ENCODE measurements at places on chromosomes 5 and 9.

GRCh38 chr5:80037366-80037765 lies 2.2 kb downstream of the THBS4 start:
- no peak for DNase-seq

DNA sequence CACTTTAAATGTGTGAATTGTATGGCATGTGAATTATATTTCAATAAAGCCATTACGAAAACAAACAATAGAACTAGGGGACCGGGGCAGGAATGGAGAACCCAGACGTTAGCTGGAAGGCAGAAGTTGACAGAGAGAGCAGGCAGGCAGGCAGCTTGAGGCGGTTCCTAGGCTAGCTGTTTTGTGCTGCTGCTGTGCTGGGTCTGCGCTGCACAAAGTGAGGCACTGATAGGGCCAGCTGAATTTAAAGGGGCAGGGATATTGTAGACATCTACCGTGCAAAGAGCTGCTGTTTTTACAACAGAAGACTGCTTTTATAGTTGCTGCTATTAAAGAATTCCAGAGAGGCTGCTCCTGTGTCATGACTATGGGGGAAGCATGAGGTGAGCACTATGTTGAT lies 21.6 kb upstream of the MIER3 start:
- DNase-seq, result no peak

GRCh38 chr9:85483208-85483607 lies 258.5 kb downstream of the AGTPBP1 start:
- DNase-seq, result no peak

GRCh38 chr9:136045595-136046553 lies 49.2 kb downstream of the NACC2 start:
- DNase-seq, result no peak

DNA sequence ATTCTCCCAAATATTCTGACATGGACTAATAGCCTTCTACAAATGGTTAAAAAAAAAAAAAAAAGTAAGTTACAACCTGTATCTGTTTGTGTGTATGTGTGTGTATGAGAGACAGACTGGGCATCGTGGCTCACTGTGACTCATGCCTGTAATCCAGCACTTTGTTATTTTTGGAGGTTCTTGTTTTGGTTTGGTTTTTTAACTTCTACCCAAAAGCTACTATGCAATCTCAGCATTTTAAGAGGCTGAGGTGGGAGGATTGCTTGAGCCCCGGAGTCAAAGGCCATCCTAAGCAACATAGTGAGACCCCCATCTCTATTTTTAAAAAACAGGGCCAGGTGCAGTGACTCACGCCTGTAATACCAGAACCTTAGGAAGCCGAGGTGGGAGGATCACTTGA lies 17.6 kb upstream of the HAVCR1 start:
- no peak for DNase-seq

DNA sequence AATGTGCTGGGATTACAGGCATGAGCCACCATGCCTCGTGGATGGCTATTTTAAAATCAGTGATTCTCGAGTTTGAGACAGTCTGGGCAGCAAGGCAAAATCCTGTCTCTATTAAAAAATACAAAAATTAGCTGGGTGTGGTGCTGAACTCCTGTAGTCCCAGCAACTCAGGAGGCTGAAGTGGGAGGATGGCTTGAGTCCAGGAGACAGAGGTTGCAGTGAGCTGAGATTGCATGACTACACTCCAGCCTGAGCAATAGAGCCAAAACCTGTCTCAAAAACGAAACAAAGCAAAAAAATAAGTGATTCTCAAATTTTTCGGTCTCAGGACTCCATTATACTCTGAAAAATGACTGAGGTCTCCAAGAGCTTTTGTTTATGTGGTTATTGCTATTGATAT lies 47.9 kb upstream of the HSPA9 start:
- DNase-seq, result no peak

DNA sequence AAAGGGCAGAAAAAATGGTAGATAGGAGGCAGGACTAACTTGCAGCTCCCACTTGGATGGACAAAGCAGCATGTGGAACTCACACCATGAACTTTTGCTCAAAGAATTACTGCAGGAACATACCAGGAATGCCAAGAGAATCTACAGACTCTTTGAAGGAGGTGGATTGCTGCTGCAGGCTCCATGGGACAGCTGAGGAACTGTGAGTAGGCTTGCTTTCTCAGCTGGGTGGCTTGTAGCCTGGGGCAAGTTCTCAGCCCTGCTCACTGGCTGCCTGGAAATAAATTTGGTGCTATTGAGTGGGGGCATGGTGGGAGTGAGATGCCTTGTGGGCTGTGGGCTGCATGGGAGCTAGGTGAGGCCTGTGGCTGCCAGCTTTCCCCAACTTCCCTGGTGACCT lies 574.5 kb downstream of the PRELID2 start:
- no peak for DNase-seq

DNA sequence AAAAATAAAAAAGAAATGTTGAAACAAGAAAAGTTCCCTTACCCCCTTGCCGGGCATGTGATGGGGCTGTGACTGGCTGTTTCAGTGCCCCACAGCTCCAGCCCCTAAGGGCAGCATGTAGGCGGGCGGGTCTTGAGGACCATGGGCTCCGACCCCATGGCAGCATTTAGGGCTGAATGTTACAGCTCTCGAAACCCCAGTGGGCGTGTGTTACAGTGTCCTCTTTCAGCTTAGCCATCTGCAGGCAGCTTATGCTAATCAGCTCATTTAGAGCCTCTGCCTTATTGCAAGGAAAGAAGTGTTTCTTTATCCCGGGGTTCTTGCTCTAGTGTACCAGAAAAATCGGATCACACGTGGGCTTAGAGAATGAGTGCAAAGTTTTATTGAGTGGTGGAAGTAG lies 497.4 kb upstream of the CYLC2 start:
- no peak for DNase-seq

- no peak for DNase-seq
Observed at GRCh38 chr5:73392775-73393174, 55.8 kb downstream of the FOXD1 start.

DNA sequence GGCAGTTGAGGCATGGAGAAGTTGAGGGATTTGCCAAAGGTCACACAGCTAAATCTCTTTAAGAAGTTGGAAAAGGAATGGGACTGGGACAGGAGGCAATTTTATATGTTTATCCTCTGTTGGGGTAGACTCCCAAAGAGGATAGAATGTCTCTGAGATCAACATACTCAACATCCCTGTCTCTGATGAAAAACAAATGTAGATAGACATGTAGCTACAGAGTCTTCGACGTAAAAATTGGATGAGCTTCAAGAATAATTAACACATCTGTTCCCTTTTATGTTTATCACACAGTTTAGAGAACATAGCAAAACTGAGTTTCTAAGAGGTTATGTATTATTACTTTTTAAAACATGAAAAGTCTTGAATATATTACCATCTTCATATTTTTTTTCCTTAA lies 204.6 kb upstream of the CD180 start:
- DNase-seq, result no peak

GRCh38 chr5:112708103-112708622 lies 29.5 kb upstream of the APC start:
- no peak for DNase-seq
